Kidney tubule cell (primary cell): ENCODE measurements at places on chromosomes 1 and 21.
A peak's percentile ranks its signal among the peaks of the same experiment; 100 is the strongest.

DNA sequence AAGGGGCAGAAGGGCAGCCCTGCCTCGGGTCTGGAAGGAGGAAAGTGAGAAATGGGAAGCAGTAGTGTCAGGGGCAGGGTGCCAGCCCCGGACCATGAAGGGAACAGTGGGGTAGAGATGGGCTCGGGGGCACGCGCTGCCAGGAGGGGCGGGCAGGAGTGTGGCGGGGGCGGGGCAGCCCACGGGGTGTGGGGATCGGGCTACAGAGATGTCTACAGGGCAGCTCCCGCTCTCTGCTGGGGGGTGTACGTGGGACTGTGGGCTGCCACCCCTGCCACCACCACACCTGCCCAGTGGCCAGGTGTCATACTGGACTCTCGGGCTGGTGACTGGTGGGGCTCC is 7.4 kb downstream of the ARHGEF16 start:
- no peak for DNase-seq

DNA sequence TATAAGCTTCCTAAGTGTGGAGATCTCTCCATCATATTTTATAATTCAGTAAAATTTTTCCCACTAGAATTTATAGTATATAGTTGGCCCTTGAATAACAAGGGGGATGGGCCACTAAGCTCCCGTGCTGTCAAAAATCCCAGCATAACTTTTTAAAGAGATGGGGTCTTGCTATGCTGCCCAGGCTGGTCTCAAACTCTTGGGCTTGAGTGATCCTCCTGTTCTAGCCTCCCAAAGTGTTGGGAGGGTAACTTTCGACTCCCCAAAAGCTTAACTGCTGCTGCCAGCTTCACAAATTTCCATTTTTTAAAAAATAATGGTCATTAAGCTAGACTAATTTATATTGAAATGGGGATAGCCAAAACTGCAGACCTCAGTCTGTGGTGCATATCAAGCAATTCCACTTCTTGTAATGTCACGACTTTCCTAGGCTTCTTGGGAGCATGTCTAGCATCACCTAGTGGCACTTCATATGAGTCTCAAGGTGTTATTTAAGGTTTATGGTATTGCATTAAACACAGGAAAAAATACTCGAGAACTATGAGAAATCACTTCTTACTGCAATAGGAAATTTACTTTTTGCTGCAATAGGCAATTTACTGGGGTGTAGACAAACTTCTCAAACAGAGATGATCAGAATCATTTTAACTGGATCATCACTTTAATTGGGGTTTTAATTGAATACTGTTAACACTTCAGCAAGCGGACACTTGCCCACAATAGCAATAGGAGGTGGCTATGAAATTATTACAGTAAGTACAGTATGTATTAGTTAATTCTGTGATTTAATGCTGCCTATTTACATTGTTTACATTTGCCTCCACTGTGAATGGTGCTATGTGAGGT is 19.3 kb upstream of the ACTA1 start:
- DNase-seq: peak; percentile 27

DNA sequence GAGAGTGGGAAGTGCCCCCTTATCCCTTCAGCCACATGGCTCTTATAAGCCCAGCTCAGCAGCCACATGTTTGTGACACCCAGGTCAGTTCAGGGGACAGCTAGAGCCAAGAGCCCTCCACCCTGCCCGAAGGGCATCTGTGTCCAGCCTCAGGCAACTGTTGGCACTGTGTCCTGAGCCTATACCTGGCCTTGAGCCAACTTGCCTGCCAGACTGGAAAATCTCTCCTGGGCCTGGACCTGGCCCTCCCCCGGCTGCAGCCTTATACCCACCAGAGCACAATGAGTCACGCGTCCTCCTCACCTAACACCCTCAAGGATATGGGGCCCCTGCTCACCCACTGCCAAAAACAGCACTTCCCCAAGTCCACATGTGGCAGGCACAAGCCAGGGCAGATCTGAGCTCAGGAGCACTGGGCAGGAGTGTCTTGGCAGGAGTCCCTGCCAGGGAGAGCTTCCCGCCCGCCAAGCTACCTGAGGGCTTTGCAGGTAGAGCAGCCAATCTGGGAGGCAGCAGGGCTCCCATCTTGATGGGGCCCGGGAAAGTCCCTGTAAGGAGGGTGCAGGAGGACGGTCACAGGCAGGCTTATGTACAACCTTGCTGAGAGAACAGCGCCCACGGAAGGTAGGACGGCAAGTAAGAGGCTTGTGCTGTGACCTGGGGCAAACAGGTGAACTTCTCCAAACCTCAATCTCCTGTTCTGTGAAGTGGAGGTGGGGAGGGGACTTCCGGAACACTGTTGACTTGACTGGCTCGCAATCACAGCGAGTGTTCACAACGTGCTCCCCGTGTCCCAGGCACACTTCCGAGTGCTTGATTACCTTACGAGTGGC is 19.8 kb upstream of the HSPG2 start:
- peak; percentile 98 for DNase-seq

- no peak for DNase-seq
These were observed 2.0 kb upstream of the OLIG2 start for GRCh38 chr21:33023574-33024200.

DNA sequence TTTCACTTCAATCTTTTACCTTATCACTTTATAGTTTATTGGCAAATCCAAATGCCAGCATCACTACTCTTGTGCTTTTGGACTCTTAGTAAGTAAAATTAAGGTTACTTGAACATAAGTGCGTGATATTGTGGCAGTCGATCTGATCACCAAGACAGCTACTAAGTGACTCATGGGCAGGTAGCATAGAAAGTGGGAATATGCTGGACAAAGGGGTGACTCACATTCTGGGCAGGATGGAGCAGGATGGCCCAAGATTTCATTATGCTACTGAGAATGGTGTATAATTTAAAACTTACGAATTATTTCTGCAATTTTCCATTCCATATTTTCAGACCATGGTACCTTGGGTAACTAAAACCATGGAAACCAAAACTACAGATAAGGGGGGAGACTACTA is 120.2 kb downstream of the ROR1 start:
- DNase-seq: peak; percentile 84
